ENCODE measurements at places on chromosomes 1 and 21.

DNA sequence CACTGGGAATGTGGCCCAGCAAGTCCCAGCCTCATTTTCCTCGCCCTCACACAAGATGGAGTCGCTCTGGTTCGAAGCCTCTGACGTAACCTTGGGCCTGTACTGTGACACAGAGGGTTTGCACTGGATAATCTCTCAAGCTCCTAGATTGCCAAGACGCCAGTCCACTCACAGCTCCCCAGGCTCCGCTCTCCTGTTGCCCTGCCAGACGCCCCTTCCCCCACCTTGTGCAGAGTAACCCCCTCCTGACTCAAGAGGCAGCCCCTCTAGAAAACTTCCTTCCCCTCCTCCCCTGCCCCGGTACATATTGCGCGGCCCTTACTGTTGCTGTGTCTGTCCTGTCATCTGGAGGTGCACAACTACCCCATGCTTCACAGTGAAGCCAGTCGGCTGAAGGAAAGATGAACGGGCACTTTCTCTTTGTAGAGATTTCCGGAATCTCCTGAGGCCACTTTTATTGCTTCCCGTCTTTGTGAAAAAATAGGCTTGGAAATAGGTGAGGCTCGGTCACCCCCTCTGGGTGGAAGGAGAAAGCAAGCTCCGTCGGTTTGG, 981 bp upstream of the KIAA1614 start:
- DNase-seq = no peak

GRCh38 chr1:113768916-113769600, 9.8 kb upstream of the PHTF1 start:
- no peak for DNase-seq

- DNase-seq = no peak
Observed at GRCh38 chr1:12197483-12197880, 30.7 kb downstream of the TNFRSF1B start.

DNA sequence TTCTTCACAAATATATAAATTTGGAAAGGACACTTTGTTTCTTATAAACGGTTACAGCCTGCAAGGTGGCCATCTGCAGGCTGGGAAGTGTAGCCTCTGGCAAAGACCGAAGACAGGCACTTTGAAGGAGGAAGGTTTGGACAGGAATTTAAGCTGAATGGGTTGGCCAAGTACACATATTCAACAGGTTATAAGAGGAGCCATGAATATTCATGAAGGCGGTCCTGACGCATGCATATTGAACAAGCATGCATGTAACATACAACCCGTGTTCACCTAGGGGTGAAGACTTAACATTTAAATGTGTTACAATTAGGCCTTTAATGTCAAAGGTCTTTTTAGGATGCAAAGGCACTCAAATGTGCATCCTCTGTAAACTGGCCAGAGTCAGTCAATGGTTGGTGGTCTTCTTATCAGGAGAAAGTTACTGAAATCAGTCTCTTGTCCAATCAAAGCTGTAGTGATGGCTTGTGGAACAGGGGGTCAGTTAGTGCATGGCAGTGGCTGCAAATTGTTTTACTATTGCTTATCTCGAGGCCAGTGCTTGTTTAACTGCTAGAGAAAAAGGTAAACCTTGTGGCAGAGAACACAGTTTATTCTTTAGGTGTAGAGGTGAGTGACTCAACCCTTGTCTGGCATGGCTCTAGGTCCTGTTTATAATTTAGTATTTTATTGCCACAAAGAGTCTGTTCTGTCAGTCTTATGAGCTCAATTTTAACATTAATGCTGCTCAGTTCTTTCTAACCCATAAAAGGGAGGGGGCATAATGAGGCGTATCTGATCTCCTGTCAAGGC, 70.3 kb upstream of the F3 start:
- DNase-seq = no peak

GRCh38 chr1:21457654-21458053, 17.7 kb downstream of the NBPF3 start:
- DNase-seq = no peak

GRCh38 chr1:168433238-168433637, 110.6 kb downstream of the XCL2 start:
- DNase-seq = no peak

- DNase-seq = no peak
Observed at GRCh38 chr1:8747879-8748825, 69.3 kb downstream of the RERE start.

GRCh38 chr1:143698016-143698415, 273.8 kb downstream of the FAM72C start:
- DNase-seq = no peak

DNA sequence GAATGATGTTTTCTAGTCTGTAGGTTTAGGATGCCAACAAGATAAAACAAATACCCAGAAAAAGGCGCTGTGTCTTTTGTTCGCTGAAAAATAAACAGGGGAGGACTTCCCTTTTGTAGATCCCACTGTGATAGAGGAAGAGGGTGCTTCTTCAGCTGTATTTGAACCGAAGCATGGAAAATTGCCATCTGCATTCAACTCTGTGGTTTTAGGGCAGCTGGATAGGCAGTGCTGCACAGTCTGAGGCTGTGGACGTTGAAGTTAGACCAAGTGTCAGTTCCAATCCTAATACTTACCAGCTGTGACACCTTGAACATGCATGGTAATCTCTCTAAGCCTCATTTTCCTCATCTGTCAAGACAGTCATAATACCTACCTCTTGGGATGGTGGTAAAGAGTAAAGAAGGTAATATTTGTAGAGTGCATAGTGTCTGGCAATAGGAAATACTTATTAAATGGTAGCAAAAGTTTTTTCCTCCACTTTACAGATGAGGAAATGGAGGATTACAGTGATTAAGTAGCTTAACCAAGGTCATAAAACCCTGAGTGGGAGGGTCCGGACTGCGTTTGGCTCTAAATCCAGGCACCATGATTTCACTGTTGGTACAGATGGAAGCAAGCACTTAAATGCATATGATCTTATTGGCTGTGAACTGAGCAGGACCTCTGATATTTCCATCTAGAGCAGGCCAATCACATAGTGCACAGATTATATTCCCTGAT, 48.5 kb downstream of the UTP25 start:
- no peak for DNase-seq

DNA sequence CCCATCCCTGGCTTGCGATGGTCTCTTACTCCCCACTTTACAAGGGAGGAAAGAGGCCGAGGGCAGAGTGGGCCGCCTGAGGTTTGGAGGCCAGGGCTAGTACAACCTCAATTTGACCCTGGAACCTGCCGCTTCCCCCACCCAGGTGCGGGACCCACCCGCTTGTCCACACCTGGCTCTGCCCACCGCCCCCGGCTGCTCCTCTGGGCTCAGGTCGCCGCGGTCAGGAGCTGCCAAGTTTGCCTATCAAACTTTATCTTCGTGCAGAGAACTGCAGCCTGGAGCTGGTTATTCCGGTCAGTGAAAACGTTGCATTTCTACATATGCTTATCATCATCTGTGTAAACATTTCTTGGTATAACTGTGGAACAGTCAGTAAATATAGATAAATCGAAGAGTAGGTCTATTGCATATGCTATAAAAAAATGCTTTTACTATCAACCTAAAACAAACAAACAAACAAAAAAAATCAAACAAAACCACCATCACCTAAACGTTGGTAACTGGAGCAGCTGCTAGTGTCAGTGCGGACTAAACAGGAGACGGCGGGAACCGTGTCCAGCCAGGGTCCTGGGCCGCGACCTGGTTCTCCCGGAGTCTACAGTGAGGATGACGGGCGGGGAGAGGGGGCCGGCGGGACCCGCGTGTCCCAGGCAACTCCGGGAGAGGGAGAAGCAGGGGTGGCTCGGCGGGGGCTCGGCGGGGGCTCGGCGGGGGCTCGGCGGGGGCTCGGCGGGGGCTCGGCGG, 906 bp upstream of the ADARB1 start:
- no peak for DNase-seq

DNA sequence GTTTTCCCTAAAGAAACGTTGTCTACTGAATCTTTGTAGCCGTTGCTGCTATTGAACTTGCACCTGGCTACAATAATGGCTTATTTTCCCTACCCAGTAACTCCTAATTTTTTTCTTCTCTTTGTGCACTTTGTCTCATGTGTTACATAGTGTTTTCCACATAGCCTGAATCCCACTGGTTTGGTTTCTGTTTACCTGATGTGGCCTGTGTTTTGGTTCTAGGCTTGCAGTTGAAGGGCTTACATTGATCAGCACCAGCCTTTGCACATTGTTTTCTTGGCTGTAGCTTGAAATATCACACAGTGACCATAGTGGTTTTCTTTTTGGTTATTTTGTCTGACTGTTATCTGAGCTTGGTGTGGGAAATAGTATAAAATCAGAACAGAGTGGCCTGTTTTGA, 29.5 kb downstream of the ST3GAL3 start:
- no peak for DNase-seq

DNA sequence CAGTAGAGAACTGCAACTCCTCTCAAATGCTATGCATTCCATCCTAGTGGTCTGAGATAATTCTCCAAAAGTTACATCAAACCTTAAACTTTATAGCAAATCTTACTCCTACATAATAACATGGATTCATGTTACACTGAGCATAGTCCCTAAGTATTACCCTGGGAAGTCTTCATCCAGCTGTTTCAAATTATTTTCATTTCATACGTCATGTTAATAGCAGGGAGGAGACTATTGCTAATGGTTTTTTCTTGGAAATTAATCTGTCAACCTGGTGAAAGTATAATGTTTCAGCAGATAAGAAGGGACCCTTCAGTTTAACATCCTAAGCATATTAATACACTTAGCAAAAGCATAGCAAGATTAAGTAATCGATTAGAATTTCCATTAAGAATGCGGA, 318.1 kb downstream of the USP25 start:
- DNase-seq = no peak

GRCh38 chr1:238985312-238985711, 401.1 kb upstream of the CHRM3 start:
- DNase-seq = no peak

Data from effector CD8-positive, alpha-beta T cell (primary cell).